GM12892 (cell line): ENCODE measurements at places on chromosomes 16 and 17.

DNA sequence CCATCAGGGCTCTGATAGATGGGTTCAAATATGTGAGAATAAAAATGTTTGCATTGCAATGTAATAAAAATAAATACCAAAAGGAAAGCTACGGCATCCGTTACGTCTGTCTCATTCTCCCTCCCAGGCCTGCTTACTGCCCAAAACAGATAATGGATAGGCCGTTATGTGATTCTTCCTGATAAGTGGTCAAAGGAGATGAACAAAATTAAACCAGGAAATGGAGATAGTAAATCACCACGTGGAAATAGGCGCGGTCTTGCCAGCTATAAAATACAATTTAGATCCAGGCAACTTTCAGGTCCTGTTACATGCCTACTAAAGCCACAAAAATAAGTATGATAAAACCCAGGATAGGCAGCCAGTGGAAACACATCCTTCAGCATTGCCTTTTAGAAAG, 49.5 kb upstream of the CCL1 start:
- DNase-seq, result no peak

DNA sequence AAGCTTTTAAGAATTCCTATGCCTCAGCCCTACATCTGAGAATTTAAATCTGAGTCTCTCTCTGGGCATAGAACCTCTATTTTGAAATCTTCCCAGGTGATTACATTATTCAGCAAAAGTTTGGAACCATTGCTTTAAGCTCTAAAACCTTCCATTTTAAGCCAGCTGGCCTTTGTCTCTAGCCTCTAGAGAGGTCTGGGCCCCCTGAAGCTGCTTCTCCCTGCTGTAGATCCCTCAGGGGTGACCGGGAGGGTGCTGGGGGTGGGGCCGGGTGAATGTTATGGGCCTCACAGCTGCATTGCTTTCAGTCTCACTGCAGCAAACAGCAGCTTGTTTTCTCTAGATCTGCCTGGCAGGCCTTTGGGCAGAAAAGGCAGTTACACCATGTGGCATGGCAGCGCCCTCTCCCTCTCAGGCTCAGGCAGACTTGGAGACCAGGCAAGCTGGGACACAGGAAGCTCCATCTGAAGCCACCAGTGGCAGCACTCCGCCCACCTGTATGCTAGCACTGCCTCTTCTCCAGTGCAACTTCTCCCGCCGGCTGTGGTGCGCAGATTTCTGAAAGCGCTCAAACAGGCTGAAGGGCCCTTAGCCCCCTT, 66.3 kb downstream of the MPRIP start:
- no peak for DNase-seq

DNA sequence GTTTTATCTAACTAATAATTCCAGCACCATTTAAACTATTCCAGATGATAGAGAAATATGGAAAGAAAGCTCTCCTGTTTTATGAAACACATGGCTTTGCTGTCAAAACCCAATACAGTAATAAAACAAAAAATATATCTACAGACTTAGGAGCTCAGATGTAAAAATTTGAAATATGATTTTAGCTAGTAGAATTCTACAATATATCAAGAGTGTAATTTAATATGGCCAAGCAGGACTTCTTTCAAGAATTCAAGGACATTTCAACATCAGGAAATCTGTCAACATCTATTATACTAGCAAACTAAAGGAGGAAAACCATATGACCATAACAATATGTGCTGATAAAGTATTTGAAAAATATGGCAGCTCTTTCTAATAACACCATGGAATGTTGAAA, 57.5 kb downstream of the CCDC182 start:
- DNase-seq, result no peak

DNA sequence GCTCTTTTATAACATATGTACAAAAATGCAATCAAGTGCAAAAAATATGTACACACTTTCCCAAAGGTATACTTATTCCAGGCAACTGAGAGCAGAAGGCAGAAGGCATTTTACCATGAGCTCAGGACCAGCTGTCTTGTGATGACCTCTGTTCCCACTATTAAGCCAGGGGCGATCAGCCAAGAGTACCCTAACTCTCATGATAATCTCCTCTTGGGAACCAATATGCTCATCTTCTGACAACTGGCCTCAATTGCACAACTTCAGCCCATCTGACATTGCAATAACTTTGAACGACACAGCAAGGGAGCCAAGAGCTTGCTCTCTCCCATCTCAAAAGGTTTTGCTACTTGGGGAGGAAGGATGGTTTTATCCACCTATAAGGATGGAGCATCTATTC, 471.9 kb downstream of the HS3ST3B1 start:
- no peak for DNase-seq

DNA sequence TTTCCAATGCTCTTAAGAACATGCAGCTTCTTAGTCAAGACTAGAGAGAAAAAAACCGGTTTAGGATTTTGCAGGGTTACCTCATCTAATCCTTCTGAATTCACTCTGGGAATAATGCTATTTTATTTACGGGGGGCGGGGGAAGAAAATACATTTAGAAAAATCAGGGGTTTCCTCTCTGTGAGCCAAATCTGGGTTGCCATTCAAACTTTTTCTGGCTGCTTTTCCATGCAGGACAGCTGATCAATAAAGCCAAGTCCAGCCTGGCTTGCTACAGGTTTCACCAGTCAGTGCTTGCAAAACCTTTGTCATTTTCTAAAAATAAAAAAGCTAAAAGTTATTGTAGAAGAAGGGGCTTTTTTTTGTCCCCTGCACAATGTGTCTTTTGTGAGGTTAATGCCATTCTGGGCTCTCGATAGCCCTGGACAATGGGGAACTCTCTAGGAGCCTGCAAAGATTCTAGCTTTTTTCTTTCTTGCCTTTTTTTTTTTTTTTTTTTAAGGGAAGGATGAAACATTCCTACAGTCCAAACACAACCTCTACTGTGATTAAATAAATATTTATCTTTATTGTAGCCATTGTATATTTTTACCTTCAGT, 13.1 kb upstream of the ZFHX3 start:
- DNase-seq, result no peak

DNA sequence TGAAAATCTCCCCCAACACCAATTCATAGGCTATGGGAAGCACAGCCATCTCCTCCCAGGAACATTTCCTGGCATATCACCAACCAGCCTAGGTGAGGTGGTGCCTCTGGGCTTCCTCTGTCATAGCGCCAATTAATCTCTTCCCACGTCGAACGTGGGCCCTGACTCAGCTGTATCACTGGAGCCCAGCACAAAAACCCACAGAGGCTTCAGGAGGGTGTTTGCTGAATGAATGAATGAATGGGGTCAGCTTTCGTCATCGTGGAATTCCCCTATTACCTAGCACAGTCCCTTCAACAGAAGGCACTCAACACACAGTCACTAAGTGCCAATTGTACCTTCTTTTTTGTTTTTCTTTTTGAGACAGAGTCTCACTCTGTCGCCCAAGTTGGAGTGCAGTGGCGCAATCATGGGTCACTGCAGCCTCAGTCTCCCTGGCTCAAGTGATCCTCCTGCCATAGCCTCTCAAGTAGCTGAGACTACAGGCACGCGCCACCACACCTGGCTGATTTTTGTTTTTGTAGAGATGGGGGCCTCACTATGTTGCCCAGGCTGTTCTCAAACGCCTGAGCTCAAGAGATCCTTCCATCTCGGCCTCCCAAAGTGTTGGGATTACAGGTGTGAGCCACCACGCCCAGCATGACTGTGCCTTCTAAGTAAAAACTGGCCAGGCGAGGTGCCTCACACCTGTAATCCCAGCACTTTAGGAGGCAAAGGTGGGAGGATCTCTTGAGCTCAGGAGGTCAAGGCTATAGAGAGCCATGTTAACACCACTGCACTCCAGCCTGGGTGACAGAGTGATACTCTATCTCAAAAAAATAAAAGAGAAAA, 4.1 kb downstream of the ZNF688 start:
- DNase-seq, result no peak

DNA sequence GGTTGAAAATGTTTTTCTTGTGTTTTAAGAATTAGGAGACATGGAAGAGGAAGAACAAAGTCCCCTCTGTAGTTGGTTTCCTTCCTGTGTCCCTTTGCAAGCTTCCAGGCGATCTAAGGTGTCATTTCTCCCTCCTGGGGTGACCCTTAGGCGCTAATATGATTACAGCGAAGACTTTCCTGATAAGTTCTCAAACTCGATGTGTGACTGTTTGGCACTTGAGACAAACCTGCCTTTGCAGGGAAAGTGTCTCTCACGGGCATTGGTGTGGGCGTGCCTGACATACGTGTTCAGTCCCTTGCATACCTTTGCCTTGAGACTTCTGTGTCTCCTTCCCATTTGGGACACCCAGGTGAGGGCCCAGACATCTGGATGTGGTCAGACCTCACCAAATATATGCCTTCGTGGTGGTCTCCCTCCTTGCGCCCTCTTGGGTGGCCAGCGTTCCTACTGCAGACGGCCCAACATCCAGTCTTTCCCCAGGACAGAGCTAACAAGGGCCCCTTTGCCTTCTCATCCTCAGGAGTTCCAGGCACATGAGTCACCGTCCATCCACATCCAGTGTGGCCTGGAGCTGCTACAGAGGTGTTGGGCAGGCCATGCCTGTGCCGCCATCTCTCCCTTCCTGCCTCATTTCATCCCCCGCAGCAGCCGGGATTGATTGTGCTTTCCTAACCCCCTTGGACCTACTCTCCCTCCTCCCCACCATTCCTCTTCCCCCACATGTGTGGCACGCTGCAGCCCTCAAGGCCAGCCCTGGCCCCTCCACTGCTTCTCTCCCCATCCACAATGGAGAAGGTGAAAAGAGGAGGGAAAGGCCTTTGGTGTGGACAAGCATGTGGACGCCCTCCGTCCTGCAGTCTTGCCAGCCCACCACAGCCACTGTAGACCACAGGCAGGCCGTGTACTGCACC, 3.1 kb upstream of the JPT2 start:
- DNase-seq, result no peak

GRCh38 chr16:55389426-55390073, 65.5 kb downstream of the IRX6 start:
- DNase-seq, result no peak

DNA sequence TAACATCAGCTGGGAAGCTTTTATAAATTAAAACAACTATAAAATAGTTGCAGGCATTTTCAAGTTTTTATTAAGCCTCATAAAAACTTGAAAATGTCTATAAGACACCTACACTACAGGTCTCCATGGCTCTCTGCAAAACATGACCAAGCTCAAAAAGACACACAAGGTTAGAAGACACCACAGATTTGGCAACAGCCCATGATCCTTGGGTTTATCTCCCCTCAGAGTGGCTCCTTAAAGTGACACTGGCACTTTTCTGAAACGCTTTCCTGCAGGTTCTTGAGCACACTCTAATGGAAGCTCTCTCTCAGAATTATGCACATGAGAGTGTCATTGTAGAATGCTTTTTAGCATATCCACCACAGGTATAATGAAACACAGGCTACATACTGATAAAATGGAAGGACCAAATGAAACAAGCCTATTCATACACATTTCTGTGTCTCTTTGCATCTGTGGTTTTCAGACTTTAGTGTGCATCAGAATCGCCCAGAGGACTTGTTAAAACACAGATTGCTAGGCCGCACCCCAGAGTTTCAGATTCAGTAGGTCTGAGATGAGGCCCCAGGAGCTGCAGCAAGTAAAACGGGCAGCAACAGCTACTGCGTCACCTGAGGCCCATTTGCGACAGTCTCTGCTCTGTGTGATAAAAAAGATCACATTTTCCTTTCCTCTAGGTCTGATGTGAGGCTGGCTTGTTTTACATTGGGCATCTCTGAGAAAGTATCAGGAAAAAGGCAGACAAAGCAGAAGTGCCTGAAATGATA, 75.0 kb upstream of the WSB1 start:
- no peak for DNase-seq

DNA sequence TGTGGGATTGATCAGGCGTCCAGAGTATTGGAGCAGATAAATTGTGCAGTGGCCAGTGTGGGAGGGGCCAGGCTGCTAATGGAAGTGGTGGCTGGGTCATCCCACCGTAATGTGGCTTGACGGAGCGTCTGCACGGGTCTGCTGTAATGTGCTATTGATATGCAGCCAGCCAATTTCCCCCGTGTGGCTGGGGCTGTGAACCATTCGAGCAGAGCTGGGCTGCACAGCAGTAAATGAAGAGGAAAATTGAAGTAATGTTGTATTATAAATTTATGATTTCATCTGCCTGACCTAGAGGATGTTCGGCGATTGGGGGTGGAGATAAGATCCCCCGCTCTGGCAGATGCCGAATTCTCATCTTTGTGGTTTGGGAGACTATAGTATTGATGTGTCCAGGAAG, 121.5 kb downstream of the CCDC182 start:
- DNase-seq, result no peak

GRCh38 chr16:31376705-31377104, 16.4 kb upstream of the ITGAD start:
- DNase-seq, result no peak

GRCh38 chr17:34840750-34841149, 120.5 kb downstream of the CCT6B start:
- DNase-seq, result no peak

DNA sequence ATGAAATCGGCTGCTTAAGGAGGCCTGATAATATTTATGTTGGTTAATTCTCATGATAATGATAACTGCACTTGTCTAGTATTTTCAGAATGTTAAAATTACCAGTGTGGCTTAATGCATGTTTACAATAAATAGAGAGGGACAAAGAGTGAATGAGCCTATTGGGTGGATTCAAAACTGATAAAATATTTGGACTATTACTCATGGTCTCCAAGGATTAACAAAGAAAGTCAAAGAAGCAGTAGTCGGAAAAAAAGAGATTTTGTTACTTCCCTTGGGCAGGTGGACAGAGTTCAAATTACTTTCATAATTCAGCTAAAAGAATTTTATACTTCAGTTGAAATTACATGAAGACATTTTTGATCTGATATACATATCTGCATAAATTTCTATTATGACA, 258.2 kb upstream of the PMFBP1 start:
- no peak for DNase-seq

DNA sequence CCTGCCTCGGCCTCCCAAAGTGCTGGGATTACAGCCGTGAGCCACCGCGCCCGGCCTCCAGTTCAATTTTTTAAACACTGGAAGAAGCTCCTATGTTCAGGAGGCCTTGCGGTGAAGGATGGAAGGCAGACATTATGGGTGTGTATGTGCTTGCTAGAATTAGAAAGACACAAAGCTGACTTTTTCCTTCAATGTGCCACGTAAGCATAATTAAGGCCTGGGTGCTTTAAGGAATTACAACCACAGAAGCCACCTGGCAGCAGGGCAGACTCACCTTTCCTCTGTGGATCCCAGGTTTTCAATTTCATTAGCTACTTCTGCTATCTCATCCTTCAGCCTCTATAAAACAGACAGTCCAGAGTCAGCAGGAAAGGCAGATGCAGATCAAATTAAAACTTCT, 74.2 kb downstream of the CYTH1 start:
- DNase-seq, result no peak

DNA sequence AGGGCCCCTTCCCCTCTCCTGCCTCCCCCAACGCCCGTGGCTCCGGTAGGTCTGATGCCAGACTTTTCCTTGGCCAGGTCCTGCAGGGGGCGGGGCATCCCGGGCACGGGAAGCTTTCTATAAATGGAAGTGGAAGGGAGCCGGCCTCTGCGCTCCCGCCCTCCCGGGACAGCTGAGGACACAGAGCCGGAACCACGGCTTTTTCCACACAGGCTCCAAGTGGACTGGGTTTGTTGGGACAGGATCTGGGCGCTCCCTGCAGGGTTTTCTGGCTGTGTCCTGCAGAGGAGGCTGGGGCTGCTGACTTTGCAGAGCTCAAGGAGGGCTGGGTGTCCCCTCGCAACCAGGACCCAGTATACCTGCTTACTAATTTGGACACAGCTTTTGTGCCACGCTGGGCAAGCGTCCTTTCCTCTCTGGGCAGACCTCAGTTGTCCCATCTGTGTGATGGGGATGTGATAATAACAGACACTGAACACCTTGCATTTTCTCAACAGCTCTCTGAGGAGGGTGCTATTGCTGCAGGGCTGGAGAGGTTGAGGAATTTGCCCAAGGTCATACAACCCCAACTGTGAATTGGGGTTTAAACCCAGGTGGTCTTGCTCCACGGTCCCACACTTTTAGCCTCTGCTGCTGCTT, 1.8 kb downstream of the TNS4 start:
- DNase-seq, result no peak
